Activated effector memory CD4-positive, alpha-beta T cell treated with anti-CD3 and anti-CD28 coated beads, Interleukin-2, amount 50 U/mL, for 16 hours (primary cell): ENCODE measurements at places on chromosomes 12 and 14.

DNA sequence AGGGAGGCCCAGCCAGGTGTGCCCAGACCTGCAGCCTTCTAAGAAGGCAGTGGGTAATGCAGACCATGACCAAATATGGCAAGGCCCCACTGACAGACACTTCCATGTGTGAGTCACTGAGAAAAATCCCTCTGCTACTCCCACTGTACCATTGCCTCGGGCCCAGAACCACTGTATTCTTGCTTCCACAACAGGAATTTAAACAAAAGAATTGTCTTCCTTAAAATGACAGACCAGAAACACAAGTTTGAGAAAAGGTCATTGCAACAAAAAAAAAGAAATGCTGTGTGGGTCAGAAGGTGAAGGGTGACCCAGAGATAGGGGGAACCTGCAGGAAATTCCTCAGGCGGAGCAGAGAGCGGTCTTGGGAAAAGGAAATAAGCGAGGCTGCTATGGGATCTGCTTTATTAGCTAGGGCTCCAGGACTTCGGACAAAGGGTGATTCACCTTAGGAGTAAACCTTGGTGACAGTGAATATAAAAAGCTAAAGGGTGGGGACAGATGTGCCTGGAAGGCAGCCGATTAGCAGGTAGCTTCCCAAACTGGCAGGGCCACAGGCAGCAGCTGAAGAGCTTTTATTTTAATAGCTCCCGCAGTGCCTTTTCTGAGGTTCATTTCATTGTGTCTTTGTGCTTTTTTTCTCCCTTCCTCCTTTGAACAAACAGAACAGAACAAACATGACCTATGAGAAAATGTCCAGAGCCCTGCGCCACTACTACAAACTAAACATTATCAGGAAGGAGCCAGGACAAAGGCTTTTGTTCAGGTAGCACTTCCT lies 185.3 kb upstream of the BCL2L14 start:
- DNase-seq, result no peak

DNA sequence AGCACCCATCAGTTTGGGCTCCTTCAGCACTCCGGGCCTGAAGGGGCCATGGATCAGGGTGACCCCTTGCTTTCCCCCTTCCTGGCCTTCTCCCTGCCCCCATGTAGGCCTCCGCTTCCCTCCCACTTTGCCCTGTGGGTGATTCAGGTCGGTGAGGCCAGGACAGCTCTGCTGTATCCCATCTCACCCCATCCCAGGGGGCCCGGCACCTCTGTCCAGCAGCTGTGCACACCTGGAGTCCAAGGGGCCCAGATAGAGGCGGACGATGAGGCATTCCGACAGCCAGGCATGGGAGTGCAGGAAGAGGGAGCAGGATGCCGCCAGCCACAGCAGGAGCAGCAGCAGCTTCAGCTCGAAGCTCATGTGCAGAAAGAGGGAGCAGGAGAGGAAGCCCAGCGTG lies 11.4 kb downstream of the LTB4R start:
- no peak for DNase-seq

DNA sequence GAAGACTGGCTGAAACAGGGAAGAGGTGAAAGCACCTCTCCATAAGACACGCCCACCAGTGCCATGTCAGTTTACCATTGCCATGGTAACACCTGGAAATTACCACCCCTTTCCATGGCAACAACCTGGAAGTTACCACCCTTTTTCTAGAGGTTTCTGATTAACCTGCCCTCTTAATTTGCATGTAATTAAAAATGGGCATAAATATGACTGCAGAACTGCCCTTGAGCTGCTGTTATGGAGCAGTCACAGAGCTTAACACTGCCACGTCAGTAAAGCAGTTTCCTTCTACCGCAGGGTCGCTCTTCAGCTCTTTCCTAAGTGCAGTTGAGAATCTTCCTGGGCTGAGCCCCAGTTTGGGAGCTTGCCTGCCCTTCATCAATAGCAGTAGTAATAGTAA lies 55.2 kb downstream of the RASSF3 start:
- DNase-seq, result peak; percentile 84

DNA sequence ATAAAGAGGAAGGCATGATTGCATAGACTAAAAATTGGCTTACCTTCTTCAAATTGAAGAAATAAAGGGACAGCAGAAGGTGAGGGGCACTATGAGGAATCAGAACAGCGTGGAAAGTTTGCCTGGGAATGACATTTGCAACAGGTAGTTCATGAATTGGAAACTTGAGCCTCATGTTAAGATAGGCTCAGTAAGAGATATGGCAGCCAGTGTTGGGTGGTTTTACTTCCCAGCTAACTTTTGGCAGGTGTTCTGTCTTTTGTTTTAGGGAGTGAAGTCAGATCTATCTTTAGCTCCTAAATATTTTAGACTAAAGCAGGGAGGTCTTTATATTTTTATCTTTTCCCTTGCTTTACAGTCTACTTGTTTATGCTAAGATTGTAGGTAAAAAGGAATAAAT lies 122.4 kb downstream of the ANO6 start:
- no peak for DNase-seq

DNA sequence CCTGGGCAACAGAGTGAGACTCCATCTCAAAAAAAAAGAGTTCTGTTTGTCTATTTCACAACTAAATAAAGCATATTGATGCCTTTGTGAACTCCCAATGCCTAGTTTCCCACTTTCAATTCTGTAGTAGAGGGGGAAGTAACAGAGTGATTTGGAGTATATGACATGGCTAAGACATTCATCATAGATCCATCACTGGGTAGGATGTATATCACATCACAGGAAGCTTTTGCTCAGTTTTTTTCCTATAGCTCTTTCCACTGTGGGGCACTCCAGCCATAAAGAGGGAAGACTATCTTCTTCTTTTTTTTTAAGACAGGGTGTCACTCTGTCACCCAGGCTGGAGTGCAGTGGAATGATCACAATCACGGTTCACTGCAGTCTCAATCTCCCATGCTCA lies 154.0 kb upstream of the BCL2L14 start:
- no peak for DNase-seq

DNA sequence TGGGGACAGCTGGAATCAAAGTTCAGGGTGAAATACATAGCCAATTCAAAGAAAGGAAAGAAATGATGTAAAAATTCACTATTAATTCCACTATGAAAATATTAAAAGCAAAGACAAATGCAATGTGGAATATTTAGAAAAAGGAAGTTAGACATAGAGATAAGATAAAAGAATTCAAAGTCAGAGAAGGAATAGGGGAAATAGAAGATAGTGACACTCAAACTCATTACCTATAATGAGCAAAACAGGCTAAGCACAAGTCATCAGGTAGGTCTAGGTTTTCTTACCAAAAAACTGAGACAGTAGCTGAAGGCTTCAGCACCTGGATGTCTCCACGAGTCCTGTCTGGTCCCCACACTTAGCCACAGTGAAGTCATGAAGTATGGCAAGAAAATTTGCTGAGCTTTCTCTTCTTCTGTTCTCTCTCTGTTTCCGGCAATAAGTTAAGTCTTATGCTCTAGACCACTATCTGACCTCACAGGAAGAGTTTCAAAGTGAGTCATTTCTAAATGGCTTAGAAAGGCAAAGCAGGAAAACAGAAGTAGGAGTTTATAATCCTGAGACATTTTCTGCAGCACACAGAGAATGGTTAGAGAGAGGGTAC lies at the start of gene C3AR1:
TSS of gene C3AR1 (minus strand) at position 369 of the 604 bp plus-strand sequence. CDS start 6,174 bp downstream, outside the sequence.
- DNase-seq, result peak; percentile 73

DNA sequence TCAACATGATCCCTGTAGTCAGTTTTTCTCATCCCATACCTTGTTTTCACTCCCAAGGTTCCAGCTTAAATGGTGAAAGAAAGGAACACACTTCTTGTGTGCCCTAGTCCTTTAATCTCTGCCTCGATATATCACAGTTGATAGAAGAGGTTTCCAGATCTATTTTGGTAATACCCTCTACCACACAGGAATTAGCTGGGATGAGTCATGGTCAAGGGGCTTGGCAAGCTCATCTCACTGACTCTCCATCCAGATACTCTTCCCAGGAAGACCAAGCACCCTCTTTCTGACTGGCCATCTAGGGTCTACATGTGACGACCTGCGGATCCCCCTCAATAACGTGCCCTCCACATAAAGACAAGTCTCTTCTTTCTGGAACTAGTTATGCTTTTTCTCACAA lies 277.9 kb downstream of the ITPR2 start:
- DNase-seq, result no peak

DNA sequence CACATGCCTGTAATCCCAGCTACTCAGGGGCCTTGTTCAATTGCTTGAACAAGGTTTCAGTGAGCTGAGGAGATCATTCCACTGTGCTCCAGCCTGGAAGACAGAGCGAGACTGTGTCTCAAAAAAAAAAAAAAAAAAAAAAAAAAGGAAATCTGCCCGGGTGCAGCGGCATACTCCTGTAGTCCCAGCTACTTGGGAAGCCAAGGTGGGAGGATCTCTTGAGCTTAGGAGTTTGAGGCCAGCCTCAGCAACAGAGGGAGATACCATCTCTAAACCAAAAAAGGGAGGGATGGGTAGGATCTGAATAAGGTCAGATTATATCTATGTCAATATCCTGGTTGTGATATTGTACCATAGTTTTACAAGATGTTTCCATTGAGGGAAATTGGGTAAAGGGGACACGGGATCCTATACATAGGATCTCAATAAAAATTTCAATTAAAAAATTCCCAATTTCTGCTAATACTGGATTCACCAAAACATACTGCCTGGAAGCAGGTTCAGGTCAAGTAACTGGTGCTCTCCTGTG lies 76.4 kb downstream of the BORCS5 start:
- DNase-seq, result no peak

DNA sequence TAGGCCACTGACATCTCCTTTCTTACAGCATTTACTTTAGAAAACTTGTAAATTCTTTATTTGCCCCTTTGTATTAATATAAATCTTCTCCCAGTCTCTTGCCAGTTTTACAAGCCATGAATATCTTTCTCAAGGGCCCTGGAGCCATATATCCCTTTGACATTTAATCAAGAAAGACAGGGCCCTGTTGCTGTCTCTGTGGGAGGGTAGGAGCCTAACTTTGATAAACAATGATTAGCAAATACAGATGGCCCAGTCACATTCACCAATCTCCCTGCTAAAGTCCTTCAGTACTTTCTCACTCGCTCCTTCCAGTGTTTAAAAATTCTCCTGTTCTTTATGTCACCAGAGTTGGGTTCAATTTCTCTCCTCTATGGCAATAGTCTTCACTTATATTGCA lies 479.8 kb upstream of the USP15 start:
- no peak for DNase-seq

DNA sequence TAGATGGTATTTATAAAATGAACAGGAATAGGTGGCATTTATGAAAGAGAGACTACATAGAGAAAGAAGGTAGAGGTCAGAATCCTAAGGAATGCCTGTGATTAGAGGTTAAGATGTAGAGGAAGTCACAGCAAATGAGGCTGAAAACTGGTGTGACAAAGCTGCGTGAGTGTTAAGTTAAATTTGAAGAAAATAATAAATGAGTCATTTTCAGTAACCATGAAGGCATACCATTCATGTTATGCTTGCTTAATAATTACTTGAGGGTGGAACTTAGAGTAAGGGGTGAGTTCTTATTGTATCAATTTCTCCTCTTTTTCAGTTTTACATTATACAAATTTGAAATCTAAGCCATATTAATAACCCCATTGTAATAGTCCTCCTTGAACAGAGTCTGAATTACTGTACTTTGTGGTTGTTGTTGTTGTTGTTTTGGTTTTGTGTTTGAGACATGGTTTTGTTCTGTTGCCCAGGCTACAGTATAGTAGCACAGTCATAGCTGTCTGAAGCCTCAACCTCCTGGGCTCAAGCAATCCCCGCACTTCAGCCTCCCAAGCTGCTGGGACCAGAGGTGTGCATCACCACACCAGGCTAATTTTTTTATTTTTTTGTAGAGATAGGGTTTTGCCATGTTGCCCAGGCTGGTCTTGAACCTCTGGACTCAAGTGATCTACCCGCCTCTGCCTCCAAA lies 761.5 kb downstream of the GALC start:
- no peak for DNase-seq

DNA sequence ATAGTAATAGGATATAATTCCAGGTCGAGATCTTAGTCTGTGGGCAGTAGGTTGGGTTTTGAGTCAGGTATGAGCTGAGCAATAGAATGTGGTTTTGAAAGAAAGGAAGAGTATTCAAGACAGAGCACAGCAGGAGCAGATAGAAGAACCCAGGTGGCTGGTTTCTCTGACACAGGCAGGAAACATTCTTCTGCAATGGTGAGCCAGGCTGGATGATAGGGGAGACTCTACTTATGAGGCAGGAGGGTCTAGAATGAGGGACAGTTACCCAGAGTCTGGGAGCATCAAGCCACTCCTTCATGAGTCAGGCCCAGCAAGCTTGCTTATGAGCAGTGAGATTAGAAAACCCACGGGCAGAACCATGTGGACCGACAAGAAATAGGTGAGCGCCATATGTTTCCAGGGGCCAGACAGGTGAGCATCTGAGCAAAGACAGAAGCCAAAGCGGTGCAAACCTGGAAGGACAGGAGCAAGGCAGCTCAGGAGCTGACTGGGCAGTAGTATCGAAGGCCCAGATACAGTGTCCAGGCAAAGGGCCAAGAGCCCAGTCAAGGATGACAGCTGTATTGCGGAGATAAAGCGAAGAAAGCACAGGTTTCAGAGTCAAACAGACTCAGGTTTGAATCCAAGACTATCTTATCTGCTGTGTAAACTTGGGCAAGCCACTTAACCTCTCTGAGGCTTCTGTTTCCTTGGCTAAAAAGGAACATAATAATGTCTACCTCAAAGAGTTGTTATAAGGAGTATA lies 22.5 kb upstream of the PCNX1 start:
- DNase-seq, result no peak

GRCh38 chr14:104224131-104224505 lies 85.7 kb downstream of the KIF26A start:
- no peak for DNase-seq

DNA sequence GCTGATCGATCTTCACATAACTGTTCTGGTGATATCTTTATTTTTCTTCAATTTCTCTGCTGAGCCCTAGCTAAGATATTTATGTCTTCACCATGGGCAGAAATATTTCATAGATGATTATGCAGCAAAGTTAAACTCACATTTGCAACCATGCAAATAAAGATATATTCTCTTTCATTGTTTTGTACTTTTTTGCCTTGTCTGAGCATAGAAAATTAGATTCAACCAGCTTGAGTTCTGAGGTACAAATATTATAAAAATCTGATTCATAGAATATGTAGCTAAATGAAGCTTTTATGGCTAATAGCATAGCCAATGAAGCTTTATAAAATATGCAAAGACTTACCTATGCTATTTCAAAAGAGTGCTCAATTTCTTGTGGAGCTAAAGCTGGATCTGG lies at the start of gene TAS2R13:
TSS of gene TAS2R13 (minus strand) at position 101 of the 400 bp plus-strand sequence. CDS start 264 bp downstream, outside the sequence.
- no peak for DNase-seq

DNA sequence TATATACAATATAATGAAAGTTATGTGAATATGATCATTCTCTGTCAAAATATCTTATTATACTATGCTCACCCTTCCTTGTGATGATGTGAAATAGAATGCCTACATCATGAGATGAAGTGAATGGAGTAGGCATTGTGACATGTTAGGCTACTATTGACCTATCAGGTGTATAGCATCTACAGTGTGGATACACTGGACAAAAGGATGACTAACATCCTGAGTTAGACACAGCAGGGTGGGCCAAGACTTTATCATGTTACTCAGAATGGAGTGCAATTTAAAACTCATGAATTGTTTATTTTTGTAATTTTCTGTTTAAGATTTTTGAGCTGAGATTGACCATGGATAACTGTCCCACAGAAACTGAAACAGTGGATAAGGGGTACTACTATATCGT lies 53.4 kb upstream of the NAV3 start:
- DNase-seq, result no peak

- DNase-seq, result no peak
Measured at GRCh38 chr14:82641050-82641540, 1107.4 kb upstream of the SEL1L start.
